ENCODE measurements at places on chromosomes 4 and X.

GRCh38 chr4:37537484-37537883 lies 148.7 kb downstream of the RELL1 start:
- peak; percentile 3 for DNase-seq

- DNase-seq: no peak
Measured at GRCh38 chr4:147498031-147498660, 17.2 kb downstream of the EDNRA start.

- peak; percentile 73 for DNase-seq
Measured at GRCh38 chrX:150365051-150365989, 2.2 kb downstream of the MAMLD1 start.

- no peak for DNase-seq
Measured at GRCh38 chr4:153579872-153580271, 104.2 kb upstream of the TLR2 start.

- DNase-seq: no peak
Measured at GRCh38 chrX:104482757-104483156, 83.2 kb upstream of the IL1RAPL2 start.

GRCh38 chr4:141041021-141041476 lies 92.2 kb downstream of the RNF150 start:
- DNase-seq: no peak

DNA sequence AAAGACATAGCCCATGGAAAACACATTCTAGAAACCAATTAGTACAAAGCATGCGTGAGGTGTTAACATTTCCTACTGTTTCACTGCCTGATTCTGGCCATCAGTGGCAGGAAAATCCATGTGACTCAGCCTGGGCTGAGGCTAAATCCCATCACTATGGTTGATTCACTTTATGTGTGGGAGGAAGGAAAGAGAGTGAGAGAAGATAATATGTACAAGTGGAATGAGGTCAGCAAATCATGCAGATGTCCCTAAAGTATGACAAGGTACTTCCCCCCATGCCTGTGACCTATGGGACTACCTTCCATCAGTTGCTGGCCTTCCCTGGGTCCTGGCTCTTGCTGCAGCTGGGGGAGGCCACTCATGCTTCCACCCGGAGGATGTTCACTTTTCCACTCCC lies 64.2 kb upstream of the MAP3K15 start:
- DNase-seq: peak; percentile 7

GRCh38 chrX:153925387-153925738 lies 701 bp downstream of the ARHGAP4 start:
- DNase-seq: no peak

GRCh38 chr4:185742766-185743165 lies 69.2 kb downstream of the SORBS2 start:
- no peak for DNase-seq

DNA sequence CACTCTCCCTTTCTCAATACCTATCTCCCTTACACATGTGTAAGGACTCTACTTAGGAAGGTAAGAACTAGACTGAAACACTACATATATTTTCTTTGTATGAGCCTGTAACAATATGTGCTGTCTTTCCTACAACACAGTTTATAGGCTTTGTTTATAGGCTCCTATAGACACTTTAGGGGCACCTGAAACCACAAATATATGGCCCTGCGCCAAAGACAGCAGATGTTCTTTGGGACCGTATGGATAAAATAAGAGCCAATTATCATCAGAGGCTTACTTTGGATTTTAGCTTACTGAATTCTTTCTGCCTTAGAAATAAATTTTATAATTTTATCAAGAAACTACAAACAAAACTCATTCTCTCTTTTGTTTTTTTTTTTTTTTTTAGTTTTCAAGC lies 16.6 kb upstream of the CXCL3 start:
- no peak for DNase-seq

GRCh38 chr4:188370777-188371176 lies 231.5 kb downstream of the TRIML1 start:
- DNase-seq: no peak

- DNase-seq: no peak
Measured at GRCh38 chr4:82528868-82529267, 32.9 kb downstream of the TMEM150C start.

DNA sequence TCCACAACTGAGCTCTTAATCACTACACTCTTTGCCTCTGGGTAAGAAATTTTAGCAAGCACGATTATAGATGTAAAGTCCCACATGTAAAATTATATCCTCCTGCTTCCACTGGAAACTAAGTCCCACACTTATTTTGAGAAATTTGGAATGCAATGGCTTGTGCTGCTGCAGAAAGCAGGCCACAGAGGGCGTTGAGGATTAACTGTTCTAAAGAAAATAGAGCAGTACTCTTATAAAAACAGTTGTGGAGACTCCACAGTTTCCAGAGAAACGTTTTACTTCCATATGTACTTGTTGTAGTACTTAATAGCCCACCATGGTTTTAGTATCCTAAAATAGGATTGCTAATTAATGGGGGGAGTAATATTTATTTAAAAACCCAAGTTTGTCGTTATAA lies 1.7 kb upstream of the CENPC start:
- DNase-seq: no peak

DNA sequence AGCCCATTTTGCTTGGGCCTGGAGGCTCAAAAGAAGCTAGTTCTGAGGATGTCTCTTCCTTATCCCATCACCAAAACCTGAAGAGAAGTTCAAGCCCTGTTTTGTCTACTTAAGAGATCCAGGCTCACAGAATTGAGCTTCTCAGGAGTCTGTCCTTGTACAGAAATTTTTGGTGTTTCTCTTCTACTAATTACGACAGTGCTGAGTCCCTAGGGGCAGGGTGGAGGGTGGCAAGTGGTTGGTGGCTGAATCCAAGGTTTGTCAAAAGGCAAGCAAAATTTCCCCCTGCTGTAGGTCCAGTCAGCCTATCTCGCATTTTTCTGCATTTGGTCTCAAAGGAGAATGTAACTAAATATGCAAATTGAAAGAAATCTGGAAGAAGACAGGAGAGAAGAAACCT lies 377.9 kb downstream of the SMARCA1 start:
- DNase-seq: no peak

DNA sequence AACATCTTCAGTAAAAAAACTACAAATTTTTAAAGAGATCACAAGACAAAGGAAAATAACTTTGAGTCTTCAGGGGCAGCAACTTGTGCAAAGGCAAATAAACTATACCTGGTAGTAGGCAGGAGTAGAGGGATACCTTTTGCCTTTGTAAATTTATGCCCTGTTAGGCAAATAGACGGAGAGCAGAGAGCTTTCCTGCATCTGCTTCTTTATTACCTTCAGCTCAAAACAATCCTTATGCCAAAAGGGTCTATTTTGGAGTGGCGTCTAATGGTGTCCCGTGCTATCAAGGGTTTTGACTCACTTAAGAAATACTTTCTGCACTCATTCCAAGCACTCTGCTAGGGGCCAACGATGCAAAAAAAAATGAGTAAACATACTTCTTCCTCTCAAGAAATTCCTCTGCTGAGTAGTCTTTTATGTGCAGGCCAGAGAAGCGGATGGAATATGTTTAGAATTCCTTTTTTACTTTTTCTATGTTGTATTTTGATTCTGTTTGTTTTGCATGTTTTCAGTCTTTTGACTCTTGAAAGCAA lies 131.9 kb downstream of the ANXA5 start:
- DNase-seq: no peak

DNA sequence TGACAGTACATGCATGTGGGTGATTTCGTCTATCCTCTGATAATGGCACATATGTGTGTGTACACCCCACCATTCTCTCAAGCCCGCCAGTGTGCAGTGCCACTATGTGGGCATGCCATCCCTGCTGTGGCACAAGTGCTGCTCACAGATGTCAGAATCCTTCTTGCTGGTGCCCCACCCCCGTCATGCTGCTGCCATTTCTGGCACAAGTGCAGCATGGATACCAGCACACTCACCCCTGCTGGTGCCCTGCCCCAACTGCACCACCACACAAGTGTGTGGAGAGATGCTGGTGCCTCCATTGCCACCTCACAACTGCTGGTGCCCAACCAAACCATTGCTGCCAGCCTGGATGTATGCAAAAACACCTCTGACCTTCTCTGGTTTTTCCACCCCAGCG lies 1133.8 kb downstream of the TECRL start:
- no peak for DNase-seq

- DNase-seq: no peak
Measured at GRCh38 chr4:2914256-2915126, 48.7 kb downstream of the NOP14 start.

GRCh38 chr4:54440394-54441136 lies 211.5 kb downstream of the PDGFRA start:
- DNase-seq: no peak

DNA sequence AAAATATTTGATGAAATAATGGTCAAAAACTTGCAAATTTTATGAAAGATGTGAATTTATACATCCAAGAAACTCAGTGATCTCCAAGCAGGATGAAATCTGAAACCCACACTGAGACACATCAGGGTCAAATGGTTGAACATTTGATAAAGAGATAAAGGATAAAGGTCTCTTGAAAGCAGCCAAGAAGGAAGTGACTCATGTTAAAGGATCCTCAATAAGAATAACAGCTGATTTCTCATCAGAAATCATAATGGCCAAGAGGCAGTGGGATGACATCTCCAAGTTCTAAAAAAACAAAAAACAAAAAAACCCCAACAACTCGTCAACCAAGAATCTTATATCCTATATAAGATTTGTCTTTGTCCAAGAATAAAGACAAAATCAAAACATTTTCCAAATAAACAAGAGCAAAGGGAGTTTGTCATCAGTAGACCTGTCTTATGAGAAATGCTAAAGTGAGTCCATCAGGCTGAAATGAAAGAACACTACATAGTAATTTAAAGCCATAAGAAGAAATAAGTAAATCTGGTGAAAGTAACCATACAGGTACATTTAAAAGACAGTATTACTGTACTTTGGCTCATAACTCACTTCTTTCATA lies 121.7 kb downstream of the PDS5A start:
- no peak for DNase-seq

- no peak for DNase-seq
Measured at GRCh38 chrX:25343060-25343459, 327.3 kb upstream of the ARX start.

DNA sequence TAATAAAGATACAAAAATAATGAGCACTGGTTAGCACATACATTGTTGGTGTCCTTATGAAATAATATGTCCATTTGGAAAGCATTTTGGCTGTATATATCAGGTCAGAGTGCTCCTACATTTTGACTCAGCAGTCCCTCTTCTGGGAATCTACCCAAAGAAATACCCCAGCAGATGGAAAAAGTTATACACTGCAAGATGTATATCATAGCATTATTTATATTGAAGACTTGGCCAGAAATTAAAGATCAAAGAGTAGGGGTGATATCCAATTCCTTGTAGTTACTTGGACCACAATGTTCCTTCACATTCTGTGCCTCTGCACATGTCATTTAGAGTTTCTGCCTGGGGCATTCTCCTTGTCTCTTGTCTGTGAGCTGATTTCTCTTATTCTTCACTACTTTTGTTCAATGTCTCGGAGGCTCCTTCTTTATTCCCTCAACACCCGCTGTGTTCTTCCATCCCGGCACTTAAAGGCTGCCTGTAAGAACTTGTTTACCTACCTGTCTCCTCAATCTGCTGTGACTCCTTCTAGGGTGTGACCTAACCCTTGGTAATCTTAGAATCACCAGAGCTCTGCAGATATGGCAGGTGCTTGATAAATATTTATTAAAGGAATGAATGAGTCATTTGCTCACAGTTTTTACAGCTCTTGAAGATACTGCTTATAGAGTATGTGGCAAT lies 3.1 kb upstream of the TSPAN5 start:
- peak; percentile 24 for DNase-seq

GRCh38 chr4:14247767-14248166 lies 620.2 kb upstream of the BOD1L1 start:
- DNase-seq: no peak

- no peak for DNase-seq
Measured at GRCh38 chr4:155973639-155974475, 20.2 kb upstream of the CTSO start.

GRCh38 chrX:148722966-148723365 lies 222.5 kb downstream of the AFF2 start:
- no peak for DNase-seq

DNA sequence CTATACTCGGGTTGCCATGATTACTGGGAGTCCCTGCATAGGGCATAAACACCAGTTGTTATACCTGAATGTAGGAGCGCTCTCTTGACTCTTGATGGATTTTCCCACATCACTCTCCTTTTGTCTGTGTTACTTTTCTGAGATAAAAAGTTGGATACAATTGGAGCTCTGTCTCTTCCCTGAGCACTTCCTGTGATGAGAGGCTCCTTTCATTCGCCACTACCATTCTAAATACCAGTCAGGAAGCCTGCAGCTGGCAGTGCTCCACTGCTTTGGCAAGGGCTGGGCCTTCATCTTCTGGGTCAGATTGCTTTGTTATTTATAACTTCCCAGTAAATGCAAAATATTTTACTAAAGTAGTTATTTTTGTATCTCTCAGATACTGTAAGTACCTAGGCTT lies 13.9 kb downstream of the TCEANC start:
- DNase-seq: peak; percentile 64
